ENCODE measurements at places on chromosomes 2 and 18.

DNA sequence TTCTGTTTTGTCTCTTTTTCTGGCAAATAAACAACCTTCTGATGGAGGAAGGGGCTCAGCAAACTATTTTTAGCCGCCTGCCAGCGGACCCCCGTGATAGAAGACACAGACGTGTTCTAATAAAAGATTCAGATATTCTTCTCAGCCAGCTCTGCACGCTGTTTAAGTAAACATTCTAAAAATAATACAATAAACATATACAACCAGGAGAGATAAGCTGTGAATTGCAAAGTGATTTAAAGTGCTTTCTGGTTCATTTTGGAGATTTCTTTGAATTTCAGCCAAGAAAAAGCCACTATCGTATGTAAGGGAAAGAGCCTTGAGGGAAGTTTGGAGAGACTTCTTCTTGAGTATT lies 201.3 kb downstream of the EPHA4 start:
- no peak for DNase-seq

GRCh38 chr2:25851740-25852503 lies 26.4 kb downstream of the ASXL2 start:
- DNase-seq: no peak

DNA sequence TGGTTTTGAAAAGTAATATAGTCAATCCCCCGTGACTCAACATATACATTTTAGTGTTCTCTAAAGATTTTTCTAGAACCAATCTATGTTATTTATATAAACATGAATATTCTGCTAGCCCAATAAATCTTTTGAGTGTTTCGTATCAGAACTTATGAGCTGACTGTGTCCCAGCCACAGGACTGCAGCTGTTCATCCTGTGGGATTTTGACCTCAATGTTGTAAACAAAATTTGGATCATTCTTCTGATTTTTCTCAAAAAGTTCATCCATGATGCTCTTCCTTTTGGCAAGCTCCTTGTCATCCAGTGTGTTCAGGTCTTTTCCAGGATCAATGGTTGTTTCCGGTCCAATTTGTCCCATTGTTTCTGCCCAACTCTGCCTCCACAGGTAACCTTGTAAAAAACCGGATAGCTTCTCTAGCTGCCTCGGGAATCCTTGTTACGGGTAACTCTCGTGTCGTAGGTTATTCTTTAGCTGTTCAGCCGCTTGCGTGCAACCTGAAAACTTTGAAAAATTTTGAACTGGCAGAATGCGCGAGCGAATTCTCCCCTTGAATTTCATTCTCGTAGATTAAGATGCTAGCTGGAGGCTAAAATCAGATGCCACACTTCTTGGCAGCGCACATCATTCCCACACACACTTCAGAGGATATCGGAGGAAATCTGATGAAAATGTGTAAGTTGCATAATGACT lies 195.2 kb downstream of the SH3BP4 start:
- DNase-seq: no peak

DNA sequence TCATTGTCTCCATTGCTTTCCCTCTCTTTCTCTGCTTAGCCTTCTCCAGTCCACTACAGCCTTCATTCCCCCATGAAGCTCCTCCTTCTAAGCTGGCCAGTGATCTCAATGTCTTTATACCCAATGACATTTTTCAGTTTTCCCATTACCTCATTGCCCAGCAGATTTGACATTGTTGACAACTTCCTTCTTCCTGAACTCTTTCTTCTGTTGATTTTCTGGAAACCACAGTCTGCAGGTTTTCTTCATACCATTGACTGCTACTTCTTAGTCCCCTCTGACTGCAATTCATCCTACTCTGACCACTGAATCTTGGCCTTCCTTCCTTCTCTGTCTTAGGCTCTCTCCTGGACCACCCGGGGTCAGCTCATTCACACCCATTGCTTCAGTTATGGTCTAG lies 22.9 kb upstream of the SPP2 start:
- DNase-seq: no peak

DNA sequence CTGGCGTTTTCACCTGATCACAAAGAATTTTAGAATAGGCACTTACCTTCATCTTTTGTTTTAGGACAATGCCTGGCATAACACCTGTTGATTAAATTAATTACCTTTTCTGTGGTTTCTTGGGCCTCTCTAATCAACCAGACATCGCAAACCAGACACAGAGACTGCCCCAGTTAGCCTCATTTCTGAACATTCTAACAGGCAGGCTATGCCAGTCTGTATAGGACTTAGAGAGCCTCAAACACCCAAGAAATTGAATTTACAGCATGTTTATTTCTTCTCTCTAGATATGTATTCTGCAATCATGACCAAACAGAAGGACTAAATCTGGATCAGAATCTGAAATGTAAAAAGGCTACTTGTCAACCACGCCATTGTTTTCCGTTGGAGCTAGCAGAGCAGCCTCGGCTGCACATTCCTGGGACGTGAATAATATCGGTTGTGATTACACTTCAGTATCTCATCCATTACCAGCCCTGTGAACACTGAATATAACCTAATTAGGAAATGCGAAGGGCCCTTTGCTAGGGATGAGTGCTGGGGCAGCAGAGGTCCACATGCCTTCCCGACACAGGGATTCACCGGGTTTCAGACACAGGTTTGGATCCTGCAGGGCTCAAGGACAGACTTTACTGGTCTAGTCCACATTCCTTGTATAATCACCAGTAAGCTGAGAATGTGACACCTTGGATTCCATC lies 17.5 kb upstream of the CDC42EP3 start:
- no peak for DNase-seq

DNA sequence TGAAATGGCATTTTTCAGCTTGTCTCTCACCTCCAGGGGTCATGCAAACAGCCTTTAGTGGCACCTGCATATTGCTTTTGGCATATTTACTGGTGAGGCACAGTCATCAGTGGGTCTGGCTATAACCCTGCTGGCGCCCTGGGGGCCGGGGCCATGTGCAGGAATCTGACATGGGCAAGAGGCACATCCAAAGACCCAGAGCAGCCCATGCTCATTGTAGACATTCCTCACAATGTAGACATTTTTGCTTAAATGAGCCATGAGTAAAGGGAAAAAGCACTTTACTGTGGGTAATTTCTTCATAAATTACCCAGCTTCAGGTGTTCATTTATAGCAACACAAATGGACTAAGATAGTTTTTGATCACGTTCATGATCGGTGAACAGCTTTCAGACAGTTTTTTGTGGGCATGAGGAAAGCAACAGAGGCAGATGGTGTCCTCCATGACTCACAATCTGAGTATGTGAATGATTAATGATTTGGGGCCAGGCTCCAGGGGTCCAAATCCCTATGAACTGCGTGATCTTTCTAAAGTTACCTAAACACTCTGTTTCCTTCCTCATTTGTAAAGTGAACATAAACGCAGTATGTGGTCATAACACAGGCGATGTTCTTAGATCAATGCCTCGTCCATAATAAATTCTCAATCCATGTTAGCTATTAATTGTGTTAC lies 85.8 kb downstream of the LIPG start:
- DNase-seq: no peak

- DNase-seq: no peak
Measured at GRCh38 chr2:48098539-48098938, 192.2 kb upstream of the FBXO11 start.

- no peak for DNase-seq
Measured at GRCh38 chr2:50863218-50863617, 168.7 kb downstream of the NRXN1 start.

- DNase-seq: no peak
Measured at GRCh38 chr2:165173215-165173614, 30.6 kb downstream of the SCN3A start.

GRCh38 chr2:118265873-118266455 lies 177.7 kb downstream of the INSIG2 start:
- no peak for DNase-seq

GRCh38 chr2:178057179-178057680 lies 15.3 kb downstream of the PDE11A start:
- no peak for DNase-seq

DNA sequence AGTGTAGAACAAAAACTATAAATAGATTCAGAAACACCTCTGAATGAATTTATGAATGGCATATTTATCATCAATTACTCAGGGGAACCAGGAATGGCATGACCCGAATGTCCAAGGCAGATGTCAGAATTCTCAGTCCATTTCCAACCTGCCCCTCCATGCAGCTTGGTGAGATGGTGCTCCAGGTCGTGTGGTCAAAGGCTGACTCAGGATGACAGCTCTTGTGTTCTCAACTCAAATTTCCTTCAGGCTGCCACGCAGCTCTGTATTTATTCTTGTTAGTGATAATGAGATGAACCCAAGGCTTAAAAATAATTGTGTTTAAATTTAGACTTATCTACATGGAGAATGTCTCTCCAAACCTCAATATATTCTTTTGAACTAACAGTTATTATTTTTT lies 146.9 kb downstream of the METTL4 start:
- DNase-seq: no peak

DNA sequence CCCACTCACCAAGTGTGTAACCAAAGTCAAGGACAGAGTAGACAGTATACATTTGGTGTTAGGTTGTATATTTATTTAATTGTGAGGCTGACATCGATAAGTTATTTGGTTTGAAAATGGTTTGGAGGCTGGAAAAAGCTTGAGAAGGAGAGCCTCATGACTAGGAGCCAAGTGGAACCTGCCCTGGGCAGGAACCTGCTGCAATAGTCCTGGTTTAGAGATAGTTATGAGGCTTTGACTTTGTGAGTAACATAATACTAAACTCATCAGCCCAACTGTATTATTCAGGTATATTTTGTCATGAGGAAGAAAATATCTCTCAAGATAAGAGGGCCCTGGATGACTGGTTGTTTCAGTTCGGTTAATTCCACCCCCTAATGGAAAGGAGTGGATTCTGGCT lies 234.3 kb upstream of the CYRIA start:
- DNase-seq: no peak

DNA sequence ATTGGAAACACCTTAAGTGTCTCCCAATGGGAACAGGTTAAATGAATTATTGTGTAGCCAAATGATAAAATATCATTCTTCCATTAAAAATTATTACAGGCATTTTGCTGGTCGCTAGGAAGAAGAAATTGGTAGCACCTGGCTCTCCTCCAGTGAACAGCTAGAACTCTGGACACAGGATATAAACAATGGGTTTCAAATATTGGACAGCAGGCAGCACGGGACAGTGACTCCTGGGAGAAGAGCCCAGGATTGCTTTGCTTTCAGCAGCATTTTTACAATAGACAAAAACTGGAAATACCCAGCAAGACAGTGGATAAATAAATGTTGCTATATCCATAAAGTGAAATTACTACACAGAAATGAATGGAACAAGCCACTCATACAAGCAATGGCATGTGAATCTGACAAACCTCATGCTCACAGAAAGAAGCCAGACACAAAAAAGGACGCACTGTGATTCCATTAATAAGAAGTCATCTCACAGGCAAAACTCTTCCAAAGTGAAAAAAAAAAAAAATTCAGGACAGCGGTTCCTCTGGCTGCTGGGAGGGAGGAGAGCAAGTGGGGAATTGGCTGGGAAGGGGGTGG lies 50.5 kb downstream of the LAMA1 start:
- no peak for DNase-seq

GRCh38 chr2:104049438-104049837 lies 804.5 kb upstream of the POU3F3 start:
- no peak for DNase-seq

- no peak for DNase-seq
Measured at GRCh38 chr2:135745545-135745944, 3.9 kb downstream of the UBXN4 start.

- DNase-seq: no peak
Measured at GRCh38 chr2:118148809-118149208, 60.5 kb downstream of the INSIG2 start.

- no peak for DNase-seq
Measured at GRCh38 chr2:40396124-40396523, 55.8 kb downstream of the SLC8A1 start.

- DNase-seq: no peak
Measured at GRCh38 chr2:15881120-15881433, 59.3 kb upstream of the MYCN start.

DNA sequence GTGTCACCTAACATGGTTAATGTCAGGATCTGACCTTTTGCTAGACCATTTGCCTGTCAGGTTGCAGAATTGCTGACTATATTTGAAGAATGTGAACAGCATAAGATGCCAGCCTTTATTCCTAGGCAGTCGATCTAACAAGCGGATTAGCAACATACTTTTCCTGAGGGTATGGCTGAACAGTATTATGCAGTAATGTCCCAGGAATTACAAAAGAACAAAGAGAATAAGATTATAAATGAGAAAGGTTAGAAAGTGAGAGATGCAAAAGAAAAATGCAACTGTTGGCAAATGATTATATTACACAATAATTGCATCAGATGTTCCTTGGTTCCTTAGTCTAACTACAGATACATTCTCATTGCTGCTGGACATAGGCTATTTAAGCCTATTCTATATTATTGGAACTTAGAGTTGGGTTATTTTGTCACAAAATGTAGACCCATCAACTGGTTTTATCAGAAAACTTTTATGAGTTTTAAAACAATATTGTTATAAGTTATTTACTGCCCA lies 647.1 kb upstream of the CRIM1 start:
- DNase-seq: no peak

DNA sequence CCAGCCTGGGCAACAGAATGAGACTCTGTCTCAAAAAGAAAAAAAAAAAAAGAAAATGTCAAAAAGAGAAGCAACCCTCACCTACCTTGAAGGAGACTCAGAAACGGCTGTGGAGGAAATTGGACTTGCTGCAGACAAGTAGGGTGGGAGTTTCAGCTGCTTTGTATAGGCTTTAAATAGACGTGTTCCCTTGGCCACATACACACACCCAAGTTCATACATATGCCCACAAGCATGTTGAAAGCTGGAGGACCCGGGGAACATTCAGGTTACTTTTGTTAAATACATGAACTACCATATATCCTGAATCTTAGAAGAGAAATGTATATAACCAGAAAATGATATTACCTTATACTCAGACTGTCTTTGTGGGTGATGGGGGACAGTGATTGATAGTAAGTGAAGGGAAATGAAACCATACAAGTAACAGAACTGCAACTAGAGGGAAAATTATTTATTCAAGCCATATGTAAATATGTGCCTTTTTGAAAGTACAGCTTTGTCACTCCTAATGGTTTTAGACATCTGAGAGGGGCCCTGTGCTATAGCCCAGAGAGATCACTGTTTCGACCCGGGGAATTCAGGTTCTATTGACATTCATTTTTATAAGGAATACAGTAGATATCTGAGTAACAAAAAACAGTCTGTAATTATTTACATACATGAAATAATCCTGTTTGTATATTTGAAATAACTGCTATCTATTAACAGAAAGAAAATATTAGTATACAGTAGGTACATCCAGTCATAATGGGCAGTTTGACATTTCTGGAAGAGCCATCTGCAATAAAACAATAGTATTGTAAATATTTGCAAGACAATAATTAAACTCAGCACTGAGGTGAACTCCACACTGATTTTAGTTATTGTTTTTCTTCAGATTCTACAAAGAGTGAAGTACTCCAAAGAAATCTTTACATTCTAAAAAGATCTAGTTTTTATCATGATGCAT lies 48.0 kb upstream of the TGIF1 start:
- no peak for DNase-seq

All from stimulated activated CD8-positive, alpha-beta memory T cell treated with anti-CD3 and anti-CD28 coated beads, Interleukin-7, amount 100 ng/mL, for 1 hour (primary cell).